Stimulated activated CD8-positive, alpha-beta memory T cell treated with anti-CD3 and anti-CD28 coated beads, Interleukin-2, amount 100 ng/mL, for 1 hour (primary cell): ENCODE measurements at places on chromosomes 1 and 21.

DNA sequence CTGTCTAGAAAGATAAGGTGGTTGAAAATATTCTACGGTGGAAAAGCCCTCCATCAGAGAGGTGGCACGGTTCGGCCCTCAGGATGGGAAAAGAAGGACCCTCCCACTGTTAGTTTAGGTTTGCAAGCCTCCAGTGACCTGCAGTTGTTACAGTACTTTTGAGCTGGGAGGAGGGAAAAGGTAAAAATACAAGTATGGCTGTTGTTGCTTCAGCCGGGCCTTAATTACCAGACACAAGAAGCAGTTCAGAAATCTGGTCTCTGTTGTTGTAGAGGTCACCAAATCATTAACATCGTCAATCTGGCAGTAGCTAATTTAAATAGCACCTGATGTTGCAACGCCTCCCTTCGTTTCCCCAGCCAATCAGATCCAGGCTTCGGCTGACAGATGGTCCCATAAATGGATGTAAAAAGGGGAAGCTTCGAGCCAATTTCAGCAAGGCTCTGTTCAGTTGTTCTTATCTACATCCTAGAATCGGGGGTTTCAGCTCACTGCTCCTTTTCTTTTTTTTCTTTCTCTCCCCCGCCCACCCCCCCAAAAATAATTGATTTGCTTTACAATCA lies at the start of gene ELAVL4:
TSS of gene ELAVL4 (plus strand) at position 424 of the 563 bp plus-strand sequence. CDS start 270 bp downstream, outside the sequence.
- no peak for DNase-seq

DNA sequence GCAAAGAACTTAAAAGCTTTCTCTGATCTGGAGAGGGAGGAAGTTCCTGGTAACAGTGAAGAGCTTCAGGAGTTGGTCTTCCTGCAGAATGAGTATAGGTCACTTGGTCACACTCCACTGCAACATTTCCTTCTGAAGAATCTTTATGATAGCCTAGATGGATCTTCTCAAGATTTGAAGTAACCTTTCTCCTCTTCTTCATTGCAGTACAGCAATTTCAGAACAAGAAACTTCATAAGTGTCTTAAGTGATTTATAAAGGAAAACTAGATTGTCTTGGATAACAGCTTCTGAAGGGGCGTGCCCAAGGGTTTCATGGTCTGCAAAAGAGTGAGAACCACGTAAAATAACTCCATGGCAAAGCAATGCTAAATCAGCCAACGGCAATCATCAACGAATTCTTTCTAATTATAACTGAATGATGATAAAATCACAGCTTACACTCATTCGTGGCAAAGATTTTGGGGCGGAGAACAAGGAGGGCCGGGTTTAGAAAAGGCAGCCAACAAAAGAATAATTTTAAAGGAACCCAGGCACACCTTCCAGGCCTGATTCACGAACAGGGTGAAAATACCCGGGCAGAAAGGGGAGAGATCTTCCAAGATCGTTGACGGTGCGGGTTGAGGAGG lies 53.9 kb upstream of the ASPM start:
- DNase-seq, result no peak

GRCh38 chr1:23611601-23612327 lies 52.5 kb upstream of the ID3 start:
- DNase-seq, result no peak

DNA sequence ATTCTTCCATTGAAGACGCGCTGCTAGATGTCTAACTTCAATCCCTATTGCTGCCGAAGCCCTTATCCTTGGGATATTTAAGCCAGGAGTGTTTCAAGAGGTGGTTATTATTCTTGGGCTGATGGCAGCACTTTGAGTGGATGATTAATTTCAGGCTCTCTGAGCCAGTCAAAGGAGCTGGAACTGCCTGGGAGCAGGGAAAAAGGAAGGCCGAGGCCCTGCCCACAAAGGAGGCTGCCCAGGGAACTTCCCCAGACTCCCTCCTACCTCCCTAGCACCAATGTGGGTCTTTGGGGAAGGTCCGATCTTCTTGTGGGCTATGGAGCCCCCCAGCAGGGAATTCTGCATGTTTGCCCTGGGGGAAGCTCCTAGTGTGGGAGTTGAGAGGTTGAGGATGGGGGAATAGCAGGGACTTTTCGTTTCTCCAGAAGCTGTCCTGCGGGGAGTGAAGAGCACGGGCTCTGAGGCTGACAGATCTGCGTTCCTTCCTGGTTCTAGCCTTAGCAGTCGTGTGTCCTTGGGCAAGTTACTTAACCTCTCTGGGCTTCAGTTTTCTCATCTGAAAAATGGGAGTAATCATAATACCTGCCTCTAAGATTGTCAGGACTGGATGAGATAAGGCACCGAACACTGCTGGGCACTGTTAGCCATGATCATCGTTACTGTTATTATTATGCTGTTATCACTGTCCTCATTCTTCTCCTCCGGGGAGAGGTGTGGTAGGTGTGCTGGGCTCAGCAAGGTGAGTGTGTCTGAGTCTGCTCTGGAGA lies 6.3 kb downstream of the KCNQ4 start:
- DNase-seq, result no peak

GRCh38 chr1:55789466-55789865 lies 574.3 kb upstream of the USP24 start:
- DNase-seq, result no peak

GRCh38 chr1:206725109-206725963 lies 40.6 kb downstream of the MAPKAPK2 start:
- peak; percentile 30 for DNase-seq

DNA sequence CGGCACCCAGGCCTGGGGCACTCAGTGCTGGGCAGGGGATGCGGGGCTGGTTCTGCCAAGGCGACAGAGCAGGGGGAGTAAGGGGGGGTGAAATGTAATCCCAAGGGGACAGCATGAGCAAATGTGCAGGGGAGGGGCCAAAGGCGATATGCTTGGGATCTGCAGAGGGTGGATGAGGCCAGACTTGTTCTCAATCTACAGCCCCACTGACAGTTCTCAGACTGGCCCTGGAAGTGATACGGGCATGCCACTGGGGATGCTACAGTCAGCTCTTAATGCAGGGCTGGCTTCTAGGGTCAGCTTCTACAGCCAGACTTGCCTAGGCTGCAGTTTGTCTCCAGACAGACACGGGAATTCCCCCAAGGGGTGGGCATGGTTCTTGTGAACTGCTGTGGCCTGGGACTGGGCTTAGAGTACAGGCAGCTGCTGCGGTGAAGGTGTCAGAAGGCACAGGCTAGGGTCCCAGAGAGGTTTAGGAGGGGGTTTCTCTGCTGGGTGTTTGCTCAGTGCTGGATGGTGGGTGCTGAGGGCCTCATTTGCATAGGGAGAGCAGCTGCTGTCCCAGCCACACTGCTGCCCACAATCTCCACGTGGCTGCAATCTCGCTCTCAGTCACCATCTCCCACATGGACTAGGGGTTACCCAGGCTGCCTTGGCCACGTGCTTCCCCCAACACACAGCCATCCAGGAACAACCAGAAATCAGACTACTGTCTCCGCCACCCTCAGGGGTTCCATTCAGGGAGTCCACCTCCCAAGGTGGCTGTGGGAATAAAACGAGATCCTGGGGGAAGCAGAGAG lies 190.1 kb downstream of the HIVEP3 start:
- peak; percentile 15 for DNase-seq

DNA sequence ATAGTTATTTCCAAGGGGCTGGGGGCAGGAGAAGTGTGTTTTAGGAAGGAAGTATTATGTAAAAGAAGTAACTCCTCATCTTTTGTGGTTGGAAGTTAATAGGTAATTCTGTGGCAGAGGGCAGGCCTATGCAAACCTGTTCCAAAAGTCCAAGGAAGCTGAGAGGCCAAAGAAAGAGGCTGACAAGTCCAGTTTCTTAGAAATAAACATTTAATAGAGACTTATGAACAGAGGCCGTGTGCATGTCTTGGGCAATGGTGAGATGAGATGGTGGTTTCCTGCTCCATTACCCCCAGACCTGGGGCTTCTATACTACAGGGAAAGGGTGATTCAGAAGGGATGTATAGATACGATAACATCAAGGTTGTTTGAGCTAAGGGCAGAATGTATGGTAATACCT lies 7.6 kb upstream of the CA14 start:
- no peak for DNase-seq

DNA sequence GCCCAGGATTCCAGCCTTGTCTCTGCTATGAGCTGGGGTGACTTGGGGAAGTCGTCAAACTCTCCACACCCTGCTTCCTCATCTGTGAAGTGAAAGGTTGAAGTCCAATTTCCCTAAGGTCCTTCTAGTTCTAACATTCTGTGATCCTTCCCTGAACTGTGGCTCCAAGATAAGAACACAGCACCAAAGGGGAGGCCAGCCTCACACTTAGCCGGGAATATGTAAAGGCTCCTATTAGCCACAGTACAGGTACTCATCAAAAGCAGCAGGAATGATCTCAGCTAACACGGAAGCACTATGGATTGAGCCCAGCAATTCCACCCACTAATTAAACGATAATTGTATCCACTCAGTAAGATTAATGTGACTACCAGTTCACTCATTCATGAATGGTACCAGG lies 4.0 kb downstream of the SLC30A10 start:
- no peak for DNase-seq

DNA sequence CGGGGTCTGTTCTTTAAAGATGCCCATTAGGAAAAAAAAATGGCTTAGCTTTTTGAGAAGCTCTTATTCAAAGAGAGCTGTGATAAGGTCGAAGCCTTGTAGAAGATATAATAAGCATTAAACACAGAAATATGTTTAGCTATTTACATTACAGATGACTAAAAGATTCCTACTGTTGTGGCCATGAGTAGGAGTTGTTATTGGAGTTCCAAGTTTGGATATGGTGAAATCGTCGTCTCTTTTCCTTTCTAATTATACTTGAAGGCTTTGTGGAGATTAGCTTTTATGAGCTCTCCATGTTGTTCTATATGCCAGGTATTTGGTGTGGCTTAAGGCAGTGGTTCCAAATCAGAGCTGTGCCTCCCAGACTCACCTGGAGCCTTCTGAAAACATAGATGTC lies 79.9 kb upstream of the LAMC2 start:
- no peak for DNase-seq

DNA sequence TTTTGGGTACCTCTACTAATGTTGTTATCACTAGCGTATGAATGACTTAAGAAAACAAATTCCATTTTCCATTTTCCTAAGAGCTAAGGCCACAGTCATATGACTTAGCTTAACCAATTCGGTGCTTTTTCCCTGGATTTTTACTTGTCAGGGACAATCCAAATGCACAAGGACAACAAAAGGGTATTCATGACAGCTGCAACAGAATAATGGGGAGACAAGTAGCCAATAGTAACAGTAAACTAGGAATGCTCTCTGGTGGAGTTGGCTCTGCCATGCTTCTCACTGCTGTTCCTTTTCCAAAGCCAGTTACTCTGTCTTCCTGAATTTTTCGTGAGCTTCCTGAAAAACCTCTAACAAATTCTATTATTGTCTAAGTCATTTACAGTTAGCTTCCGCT lies 52.9 kb downstream of the LRRIQ3 start:
- no peak for DNase-seq

GRCh38 chr1:197249324-197249723 lies 18.7 kb upstream of the CRB1 start:
- DNase-seq, result no peak

- no peak for DNase-seq
Measured at GRCh38 chr1:62314454-62315350, 4.5 kb downstream of the KANK4 start.

- no peak for DNase-seq
Measured at GRCh38 chr1:226082959-226083301, 20.4 kb downstream of the H3-3A start.

GRCh38 chr1:201883786-201884185 lies 4.9 kb upstream of the SHISA4 start:
- DNase-seq, result no peak

DNA sequence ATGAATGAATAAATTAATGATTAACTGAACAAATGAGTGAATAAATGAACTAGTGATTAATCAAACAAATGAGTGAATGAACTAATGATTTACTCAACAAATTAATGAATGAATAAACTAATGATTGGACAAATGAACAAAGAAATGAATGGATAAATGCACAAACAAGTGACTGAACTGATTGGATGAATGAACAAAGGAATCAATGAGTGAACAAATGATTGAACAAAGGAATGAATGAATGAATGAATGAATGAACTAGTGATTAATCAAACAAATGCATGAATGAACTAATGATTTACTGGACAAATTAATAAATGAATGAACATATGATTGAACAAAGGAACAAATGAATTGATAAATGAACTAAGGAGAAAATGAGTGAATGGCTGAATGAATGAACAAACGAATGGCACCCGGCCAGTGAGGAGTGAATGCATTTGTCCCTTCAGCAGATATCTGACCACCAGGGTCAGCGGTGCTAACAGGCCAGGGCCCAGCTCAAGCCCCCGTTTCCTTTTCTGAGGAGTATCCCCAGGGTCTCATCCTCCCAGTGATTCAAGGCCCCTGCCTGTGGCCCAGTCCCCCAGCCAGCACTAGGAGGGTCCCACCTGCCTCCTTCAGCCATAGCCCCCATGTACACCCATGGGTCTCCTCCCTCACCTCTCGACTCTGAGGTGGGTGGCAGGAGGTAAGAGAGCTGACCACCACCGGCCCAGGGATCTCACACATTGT lies 49.9 kb downstream of the WNT9A start:
- DNase-seq, result no peak

DNA sequence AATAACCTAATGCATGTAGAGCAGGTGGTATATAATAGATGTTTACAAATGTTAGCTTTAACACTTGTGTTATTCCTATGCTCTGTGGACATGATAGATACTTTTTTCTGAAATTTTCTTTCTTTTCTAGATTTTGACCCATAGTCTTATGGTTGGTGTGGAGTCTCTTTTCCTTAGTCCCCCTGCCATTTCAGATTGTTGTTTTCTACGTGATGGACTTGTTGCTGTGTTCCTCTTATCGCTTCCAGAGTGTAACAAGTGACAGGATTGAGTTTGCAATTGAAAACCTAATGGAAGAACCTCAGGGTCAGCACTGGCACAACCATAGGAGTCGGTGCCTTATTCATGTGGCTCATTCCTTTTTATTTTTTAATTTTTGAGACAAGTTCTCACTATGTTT lies 136.4 kb downstream of the HHAT start:
- no peak for DNase-seq

DNA sequence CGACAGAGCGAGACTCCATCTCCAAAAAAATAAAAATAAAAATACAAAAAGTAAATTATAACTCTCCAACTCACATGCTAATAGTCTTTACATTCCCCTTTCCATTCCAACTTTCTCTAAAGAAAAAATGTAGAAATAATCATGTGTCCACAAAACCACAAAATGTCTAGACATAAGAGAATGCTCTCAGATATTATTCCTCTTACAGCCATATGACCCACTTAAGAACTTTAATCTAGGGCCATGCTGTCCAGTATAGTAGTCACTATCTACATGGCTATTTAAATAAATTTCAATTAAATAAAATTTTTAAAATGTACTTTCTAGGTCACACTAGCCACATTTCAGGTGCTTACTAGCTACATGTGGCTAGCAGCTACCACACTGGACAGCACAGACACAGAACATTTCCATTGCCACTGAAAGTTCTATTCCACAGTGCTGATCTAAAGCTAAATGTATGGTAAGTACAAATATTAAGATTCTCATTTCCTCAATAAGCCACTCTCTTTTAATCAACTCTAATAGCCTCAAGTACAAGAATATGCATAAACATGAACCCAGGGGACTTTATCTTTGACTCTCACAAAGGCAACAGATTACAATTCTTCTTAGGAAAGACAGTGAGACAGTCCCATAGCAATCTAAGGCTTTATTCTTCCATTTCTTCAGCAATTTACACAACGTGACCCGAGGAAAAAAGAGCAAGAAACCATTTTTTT lies 138.6 kb downstream of the RERE start:
- DNase-seq, result no peak

GRCh38 chr1:167797015-167797414 lies 75.2 kb downstream of the MPZL1 start:
- DNase-seq, result no peak

- DNase-seq, result no peak
Measured at GRCh38 chr1:94093996-94094395, 27.0 kb downstream of the ABCA4 start.

GRCh38 chr1:109782927-109783326 lies 19.2 kb upstream of the EPS8L3 start:
- no peak for DNase-seq
